ENCODE measurements at places on chromosomes 2 and 18. TPM values are rescaled to one million over a fixed set of nuclear protein-coding genes. Genes with fewer than 3 reads are reported as not detected.
A peak's percentile ranks its signal among the peaks of the same experiment; 100 is the strongest.

The C2orf78 gene
- 0.06 TPM for total RNA-seq

The IL36RN gene
- total RNA-seq, result not detected

The SLC9A4 gene
- not detected for total RNA-seq

The CLIP4 gene
- 2.1 TPM for total RNA-seq

The SESTD1 gene
- 24.8 TPM for total RNA-seq

The SRD5A2 gene
- not detected for total RNA-seq

The FOSL2 gene
- 1.3 TPM for total RNA-seq

The OTOS gene
- total RNA-seq, result not detected

The PROKR1 gene
- total RNA-seq, result 2.1 TPM

The CCDC85A gene
- total RNA-seq, result 0.34 TPM

The VIT gene
- total RNA-seq, result not detected

The CRYGD gene
- total RNA-seq, result not detected

GRCh38 chr18:7945882-7946281 is 378.8 kb downstream of the PTPRM start:
- H3K27ac ChIP-seq, result no peak overlapping the region
- H3K4me1 ChIP-seq, result peaks cover 10% of the 10 kb centered on the region
- no peaks in the 10 kb centered on the region for H3K27me3 ChIP-seq
- DNase-seq, result no peak

- DNase-seq, result no peak
- H3K4me1 ChIP-seq, result no peaks in the 10 kb centered on the region
- no peak overlapping the region for H3K4me3 ChIP-seq
- no peak overlapping the region for H3K27ac ChIP-seq
These were observed 84.9 kb downstream of the SCN1A start for GRCh38 chr2:166042768-166043390.

DNA sequence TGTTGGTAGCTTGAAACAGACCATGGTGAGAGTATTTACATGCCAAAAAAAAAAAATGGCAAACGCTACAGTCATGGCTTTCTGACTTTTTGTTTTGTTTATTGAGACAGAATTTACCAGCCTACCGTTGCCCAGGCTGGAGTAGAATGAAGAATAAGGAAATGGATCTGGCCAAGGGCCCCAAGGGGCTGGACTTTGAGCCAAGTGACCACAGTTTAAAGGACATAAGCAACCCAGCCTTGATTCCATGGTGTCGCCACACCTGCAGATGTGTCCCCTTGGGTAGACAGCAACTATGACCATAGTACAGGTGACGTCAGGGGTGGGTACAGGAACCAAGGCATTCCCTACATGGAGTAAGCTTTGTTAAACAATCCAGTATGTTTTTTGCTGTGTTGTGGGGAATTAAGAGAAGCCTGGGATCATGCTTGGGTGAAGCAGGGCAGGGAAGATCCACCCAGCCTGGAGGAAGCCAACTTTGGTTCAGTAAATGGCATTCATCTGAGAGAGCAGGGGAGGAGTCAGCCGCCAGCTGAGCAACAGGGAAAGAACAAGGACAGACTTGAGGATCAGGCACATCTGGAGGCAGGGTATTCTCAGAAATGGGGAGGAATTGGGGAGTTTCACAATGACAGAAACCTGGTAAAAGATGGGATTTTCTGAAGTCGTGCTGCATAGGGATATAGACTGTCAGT is 110.3 kb upstream of the SH3BP4 start:
- no peaks in the 10 kb centered on the region for H3K36me3 ChIP-seq
- H3K4me3 ChIP-seq, result no peak overlapping the region
- H3K4me1 ChIP-seq, result peaks cover 8% of the 10 kb centered on the region
- no peaks in the 10 kb centered on the region for H3K27me3 ChIP-seq
- H3K27ac ChIP-seq, result no peak overlapping the region

DNA sequence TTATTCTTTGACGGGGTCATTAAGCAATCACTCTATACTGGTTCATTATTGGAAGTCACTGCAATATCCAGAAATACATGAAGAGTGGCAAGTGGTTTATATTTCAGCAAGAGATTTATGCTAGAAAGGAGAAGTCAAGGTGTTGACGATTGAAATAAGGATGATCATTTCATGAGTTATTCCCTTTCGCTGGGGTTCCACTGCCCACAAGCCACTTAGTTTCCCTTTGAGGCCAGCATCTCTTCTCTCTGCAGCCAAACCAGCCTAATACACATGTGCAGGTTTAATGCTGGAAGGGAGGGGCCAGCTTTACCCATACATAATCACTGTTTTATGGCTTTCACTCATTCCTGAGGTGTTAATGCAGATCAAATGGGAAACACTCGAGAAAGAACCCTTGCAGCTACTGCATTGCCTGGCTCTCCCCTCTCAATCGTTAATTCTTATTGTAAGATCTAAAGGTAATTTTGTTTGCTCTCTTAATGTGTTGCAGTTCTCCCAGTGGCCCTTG is 108.4 kb downstream of the MEIS1 start:
- no peak overlapping the region for H3K4me3 ChIP-seq
- peaks cover 45% of the 10 kb centered on the region for H3K4me1 ChIP-seq
- no peak for DNase-seq
- H3K27ac ChIP-seq, result no peak overlapping the region
- no peaks in the 10 kb centered on the region for H3K36me3 ChIP-seq

- H3K4me1 ChIP-seq, result no peaks in the 10 kb centered on the region
- no peaks in the 10 kb centered on the region for H3K36me3 ChIP-seq
- no peaks in the 10 kb centered on the region for H3K27me3 ChIP-seq
- no peak overlapping the region for H3K4me3 ChIP-seq
- no peak for DNase-seq
These were observed 183.9 kb downstream of the NCK2 start for GRCh38 chr2:105928563-105928962.

DNA sequence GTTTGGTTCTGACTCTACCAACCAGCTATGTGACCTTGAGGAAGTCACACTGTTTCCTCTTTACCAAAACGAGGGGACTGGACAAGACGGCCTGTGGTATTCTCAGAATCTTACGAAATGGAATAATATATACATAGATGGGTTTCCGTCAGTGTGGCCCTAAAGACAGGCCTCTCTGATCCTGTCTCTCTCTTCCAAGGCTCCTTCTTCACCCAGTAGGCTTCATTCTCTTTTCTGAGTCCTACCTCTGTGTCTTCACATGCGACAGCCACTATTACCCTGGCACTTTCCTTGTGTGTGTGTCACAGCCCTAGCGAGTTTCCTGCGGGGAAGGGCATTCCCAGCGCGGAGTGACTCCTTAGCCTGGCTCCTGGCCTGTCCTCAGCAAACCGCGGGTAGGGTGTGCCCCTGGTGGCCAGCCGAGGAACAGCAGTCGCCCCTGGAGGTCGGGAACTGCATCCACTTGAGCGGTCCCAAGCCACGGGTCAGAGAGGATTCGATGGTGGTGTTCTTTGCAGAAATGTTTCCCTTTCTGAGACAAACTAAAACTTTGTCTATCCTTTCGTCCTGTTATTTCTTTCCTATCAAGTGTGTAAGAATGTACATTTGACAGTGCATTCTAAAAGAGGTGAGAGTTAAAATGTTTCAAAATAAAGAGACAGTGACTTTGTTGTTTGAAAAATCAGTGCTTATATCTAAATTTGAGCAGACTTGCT is 63.3 kb downstream of the RAB31 start:
- no peak overlapping the region for H3K27ac ChIP-seq
- H3K27me3 ChIP-seq, result no peaks in the 10 kb centered on the region
- DNase-seq, result peak; percentile 85
- H3K4me3 ChIP-seq, result no peak overlapping the region

GRCh38 chr2:86700690-86701089 is 19.4 kb upstream of the RMND5A start:
- H3K27me3 ChIP-seq, result no peaks in the 10 kb centered on the region
- H3K4me3 ChIP-seq, result no peak overlapping the region
- no peak for DNase-seq
- no peaks in the 10 kb centered on the region for H3K36me3 ChIP-seq
- no peak overlapping the region for H3K27ac ChIP-seq

GRCh38 chr2:55133467-55134315 is 83.4 kb upstream of the RTN4 start:
- H3K36me3 ChIP-seq, result no peaks in the 10 kb centered on the region
- no peaks in the 10 kb centered on the region for H3K27me3 ChIP-seq
- H3K4me1 ChIP-seq, result peaks cover 19% of the 10 kb centered on the region
- no peak overlapping the region for H3K4me3 ChIP-seq

- DNase-seq, result peak; percentile 80
- H3K27ac ChIP-seq, result no peak overlapping the region
- peaks cover 10% of the 10 kb centered on the region for H3K4me1 ChIP-seq
- no peaks in the 10 kb centered on the region for H3K36me3 ChIP-seq
- H3K27me3 ChIP-seq, result no peaks in the 10 kb centered on the region
These were observed 47.1 kb downstream of the SPTBN1 start for GRCh38 chr2:54503192-54503591.

- no peaks in the 10 kb centered on the region for H3K4me1 ChIP-seq
- H3K27me3 ChIP-seq, result no peaks in the 10 kb centered on the region
- H3K4me3 ChIP-seq, result no peak overlapping the region
- H3K36me3 ChIP-seq, result no peaks in the 10 kb centered on the region
- DNase-seq, result no peak
These were observed 35.4 kb downstream of the EMILIN2 start for GRCh38 chr18:2882201-2882600.

DNA sequence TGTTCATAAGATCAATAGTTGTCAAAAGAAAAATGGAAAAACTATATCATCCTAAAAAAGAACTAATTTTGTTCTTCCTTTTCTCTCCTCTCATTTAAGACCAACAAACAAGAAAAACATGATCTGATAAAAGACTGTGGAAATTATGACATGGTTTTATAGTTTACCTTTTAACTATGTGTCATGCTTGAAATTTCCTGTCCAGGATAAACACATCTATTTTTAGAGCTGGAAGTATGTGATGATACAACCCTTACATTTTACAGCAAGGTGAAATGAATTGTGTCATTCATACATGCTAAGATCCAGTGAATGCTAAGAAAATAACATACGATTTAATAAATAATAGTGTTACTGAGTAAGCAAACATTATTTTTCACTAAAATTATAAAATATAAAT is 89.9 kb downstream of the GULP1 start:
- no peak overlapping the region for H3K27ac ChIP-seq
- no peaks in the 10 kb centered on the region for H3K27me3 ChIP-seq
- no peak overlapping the region for H3K4me3 ChIP-seq
- DNase-seq, result no peak
- no peaks in the 10 kb centered on the region for H3K4me1 ChIP-seq

DNA sequence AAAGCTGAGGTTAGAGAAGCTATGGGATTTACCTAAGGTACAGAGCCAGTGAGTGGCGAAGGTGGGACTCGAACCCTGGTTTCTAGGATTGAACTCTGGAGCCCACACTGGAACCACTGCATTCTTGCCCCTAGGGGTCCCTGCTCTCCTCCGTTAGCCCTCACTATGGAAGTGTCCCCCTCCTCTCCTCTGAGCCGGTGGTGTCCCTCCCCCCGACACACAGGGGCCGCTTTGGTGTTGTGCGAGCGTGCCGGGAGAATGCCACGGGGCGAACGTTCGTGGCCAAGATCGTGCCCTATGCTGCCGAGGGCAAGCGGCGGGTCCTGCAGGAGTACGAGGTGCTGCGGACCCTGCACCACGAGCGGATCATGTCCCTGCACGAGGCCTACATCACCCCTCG is 8.5 kb upstream of the GMPPA start:
- no peak overlapping the region for H3K4me3 ChIP-seq
- H3K27ac ChIP-seq, result no peak overlapping the region
- DNase-seq, result no peak
- no peaks in the 10 kb centered on the region for H3K36me3 ChIP-seq
- peaks cover 15% of the 10 kb centered on the region for H3K4me1 ChIP-seq
- peaks cover 75% of the 10 kb centered on the region for H3K27me3 ChIP-seq

DNA sequence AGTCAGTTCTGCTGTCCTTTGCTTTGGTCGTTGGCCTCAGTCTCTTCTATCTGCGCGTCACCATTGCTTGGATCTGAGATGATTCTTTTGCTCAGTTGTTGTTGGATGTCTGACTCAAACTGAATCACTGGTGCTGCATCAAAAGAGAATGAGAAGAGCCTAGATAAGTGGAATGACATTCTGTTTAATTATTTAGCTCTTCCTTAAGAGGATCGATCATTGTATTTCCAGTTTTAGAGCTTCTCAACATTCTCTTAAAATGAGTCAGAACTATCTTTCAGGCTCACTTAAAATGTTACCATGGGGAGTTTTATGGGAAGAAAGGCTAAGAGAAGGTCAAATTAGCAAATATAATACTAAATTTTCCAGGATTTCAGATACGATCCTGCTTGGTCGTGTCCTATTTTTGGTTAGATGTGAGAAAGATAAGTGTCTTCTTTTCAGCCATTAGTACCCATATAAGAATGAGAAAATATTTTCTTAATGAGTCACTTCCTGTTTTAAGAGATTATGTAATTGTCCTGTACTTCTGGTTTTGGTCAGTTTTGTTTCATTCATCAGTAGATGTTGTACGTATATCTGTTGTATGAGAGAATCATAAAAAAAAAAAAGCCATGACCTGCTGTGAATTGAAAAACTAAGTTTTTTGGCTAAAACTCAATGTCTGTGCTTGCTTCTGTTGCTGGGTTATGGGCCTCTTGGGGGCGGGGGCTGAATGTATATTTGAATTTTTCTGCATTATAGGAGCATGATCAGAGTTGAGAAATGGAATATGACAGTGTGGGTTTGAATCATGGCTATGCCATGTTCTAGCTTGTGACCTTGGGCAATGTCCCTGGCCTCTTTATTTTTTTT is 31.6 kb upstream of the CASP10 start:
- no peaks in the 10 kb centered on the region for H3K27me3 ChIP-seq
- H3K27ac ChIP-seq, result no peak overlapping the region
- H3K36me3 ChIP-seq, result no peaks in the 10 kb centered on the region
- H3K4me3 ChIP-seq, result no peak overlapping the region
- no peaks in the 10 kb centered on the region for H3K4me1 ChIP-seq

DNA sequence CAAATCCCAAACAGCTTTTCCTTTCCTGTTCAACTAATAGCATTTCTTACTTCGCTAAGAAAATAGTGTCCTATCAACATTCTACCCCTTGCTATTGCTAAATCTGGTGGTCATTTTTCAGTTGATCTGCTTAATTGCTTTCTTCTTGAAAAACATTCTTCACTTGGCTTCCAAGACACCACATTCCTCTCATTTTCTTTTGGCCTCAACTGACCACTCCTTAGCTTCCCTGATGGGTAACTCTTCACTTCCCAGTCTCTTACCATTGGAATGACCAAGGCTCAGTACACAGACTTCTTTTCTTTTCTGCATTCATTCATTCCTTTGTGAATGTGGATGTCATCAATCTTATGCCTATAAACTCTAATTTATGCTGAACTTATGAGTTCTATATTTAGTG is 230.8 kb upstream of the CDH2 start:
- no peaks in the 10 kb centered on the region for H3K27me3 ChIP-seq
- H3K4me3 ChIP-seq, result no peak overlapping the region
- H3K4me1 ChIP-seq, result no peaks in the 10 kb centered on the region

- no peak overlapping the region for H3K4me3 ChIP-seq
- H3K27me3 ChIP-seq, result no peaks in the 10 kb centered on the region
- no peak overlapping the region for H3K27ac ChIP-seq
- H3K4me1 ChIP-seq, result peaks cover 7% of the 10 kb centered on the region
These were observed 599.9 kb downstream of the TMEM182 start for GRCh38 chr2:103361712-103362111.

Measured in neural progenitor cell (in vitro differentiated cells).